ENCODE measurements at places on chromosomes 16 and 17. TPM values are rescaled to one million over a fixed set of nuclear protein-coding genes. Genes with fewer than 3 reads are reported as not detected.

CDRT15 gene
- not detected for total RNA-seq

DNAH2 gene
- 0.39 TPM for total RNA-seq

TEDC2 gene
- total RNA-seq: 2.8 TPM

KCNH6 gene
- total RNA-seq: not detected

SPN gene
- not detected for total RNA-seq

QRICH2 gene
- 5.5 TPM for total RNA-seq

EFNB3 gene
- 0.39 TPM for total RNA-seq

CRYM gene
- total RNA-seq: 0.63 TPM

SLC16A5 gene
- 3.3 TPM for total RNA-seq

STH gene
- not detected for total RNA-seq
